ENCODE measurements at places on chromosomes 4 and X.

GRCh38 chr4:48778431-48779094 is 1.5 kb downstream of the FRYL start:
- DNase-seq, result peak; percentile 16

DNA sequence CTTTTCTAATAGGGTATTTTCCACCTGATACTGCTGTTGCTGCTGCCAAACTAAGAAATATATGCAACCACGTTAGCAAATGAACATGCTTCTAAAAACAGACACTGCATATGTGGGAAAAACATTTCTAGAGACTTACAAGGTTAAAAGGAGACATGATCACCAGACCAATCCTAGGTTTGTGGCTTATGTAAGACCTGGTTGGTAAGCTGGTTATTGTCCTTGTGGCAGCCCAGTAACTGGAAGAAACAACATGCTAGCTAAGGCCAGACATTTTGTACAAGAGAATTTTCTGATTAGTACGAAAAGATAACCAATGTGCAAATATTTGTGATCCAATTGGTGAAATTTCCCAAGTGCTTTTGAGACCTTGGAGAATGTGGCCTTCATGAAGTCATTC is 112.0 kb downstream of the AFF2 start:
- no peak for DNase-seq

- no peak for DNase-seq
These were observed 4.6 kb downstream of the TREX2 start for GRCh38 chrX:153441296-153441695.

- DNase-seq, result no peak
These were observed 97.7 kb upstream of the CASK start for GRCh38 chrX:42021058-42021457.

- no peak for DNase-seq
These were observed 129.0 kb downstream of the SPCS3 start for GRCh38 chr4:176448761-176449160.

DNA sequence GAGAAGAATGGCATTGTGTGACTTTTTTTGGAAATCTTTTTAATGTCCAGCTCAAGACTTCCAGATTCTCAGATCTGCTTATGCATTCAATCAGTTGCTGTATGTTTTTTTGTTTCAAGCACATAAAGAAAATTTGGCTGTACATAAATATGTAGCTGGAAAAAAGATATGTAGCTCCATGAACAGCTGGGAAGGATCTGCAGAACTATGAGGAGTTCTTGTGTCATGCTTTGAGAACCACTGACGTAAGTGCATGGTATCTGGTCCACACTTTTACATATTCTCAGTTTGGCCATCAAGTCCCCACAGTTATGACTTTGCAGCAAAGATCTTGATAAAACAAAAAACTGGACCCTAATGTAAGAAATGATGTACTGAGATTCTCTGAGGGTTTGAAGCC is 165.9 kb downstream of the KIT start:
- no peak for DNase-seq

All from K562 (cell line).